ENCODE measurements at places on chromosomes 1 and 21.

GRCh38 chr1:107436552-107437241, 295.9 kb downstream of the NTNG1 start:
- no peak for DNase-seq

DNA sequence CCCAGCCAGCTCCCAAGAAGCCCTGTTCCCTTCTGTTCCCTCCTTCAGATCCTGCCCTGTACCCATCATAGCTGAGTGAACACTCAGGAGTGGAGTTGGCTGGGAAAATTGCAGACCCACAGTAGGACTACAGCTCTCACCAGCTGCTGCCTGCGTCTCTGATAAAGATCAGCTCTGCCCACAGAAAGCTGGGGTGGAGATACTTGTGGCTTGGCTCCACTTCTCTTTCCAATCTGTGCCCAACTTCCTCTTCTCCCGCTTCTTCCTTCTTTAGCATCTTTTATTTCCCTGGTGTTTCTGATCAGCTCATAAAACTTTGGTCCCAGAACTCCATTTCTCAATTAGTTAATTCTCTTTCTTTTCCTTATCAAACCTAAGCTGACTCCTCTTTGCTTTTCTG, 5.5 kb upstream of the CD1A start:
- DNase-seq, result no peak

GRCh38 chr1:241848686-241849344, 811 bp downstream of the EXO1 start:
- DNase-seq, result no peak

DNA sequence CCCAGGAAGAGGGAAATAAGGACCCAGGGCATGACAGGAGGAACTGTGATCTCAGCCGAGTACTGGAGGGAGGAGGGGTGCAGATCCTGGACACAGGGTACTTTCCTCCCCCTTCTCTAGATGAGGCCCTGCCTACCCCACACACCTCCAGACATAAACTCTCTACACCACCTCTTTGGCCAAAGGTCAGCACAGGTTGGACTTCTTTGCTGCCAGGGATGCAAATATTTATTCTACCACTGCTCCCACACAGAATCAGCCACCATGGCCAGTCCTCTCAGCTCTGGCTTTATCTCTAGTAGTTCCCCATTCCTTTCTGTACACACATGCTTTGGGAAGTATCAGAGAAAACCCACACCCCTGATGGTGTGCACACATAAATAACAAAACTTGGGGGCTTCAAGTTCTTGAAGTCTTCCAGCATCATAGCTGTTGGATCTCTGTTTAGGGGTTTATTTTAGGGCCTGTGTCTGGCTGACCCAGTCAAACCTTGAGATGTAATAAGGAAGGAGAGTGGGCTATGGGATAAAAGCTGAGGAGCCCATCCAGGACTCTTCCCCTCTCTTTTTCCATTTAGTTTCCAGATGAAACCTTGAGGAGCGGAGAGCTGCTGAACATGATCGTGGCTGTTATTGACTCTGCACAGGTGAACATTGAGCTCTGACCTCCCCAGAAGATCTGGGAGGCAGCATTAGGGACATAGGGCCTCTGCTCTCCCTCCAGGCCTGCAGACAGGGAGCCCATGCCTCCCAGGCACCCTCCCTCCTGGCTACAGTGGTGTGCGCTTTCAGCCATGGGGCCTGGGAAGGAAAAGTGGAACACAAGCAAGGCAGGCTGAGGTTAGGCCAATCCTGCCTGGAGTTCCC, 6.7 kb upstream of the SLC27A3 start:
- no peak for DNase-seq

DNA sequence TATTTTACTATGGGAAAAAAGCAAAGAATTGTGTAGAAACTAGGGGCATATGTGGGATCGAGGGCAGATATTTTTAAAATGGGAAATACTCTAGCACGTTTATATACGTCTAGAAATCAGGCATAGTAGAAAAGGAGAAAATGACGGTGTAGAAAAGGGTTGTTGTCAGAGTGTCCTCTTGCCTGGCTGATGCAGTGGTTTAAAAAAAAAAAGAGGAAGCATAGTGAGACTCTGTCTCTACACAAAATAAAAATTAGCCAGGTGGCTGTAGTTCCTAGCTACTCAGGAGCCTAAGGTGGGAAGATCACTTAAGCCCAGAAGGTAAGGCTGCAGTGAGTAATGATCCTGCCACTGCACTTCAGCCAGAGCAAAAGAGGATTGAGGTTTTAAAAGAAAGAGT, 64.7 kb upstream of the LRRC7 start:
- DNase-seq, result no peak

GRCh38 chr21:41671859-41672542, 94.9 kb downstream of the RIPK4 start:
- no peak for DNase-seq

GRCh38 chr1:222284466-222284865, 263.4 kb downstream of the HHIPL2 start:
- no peak for DNase-seq

GRCh38 chr1:33111965-33112364, 31.0 kb downstream of the AZIN2 start:
- no peak for DNase-seq

DNA sequence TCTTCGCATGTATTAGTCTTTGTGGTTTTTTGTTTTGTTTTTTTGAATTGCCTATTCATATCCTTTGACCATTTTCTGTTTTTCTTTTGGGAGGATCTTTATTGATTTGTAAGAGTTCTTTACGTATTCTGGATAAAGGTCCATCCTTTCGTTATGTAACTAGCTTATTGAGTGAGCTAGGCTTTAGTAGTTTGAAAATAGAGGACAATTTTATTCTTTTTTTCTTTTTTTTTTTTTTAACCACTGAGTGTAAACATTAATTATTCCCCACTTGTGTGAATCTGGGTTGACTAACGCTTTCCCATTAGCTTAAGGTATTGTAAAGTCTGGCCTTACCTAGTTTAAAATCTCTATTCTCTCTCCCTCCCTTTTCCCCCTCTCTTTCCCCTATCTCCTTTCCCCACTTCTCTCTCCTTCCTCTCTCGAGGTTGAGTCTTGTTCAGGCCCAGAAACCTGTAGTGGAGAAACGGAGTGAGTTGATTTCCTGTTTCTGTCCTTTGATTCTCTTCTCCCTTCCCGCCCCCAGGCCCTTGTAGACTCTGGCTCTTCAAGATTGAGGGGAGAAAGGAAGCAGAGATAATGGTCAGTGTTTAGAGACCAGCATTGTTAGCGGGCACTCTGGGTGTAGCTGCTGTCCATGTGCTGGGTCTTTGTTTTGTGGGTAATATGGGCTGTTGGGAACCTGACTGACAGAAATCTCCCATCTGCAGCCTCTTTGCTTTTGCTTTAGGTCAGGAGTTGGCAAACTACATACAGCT, 1.5 kb downstream of the MORC3 start:
- DNase-seq, result peak; percentile 73

DNA sequence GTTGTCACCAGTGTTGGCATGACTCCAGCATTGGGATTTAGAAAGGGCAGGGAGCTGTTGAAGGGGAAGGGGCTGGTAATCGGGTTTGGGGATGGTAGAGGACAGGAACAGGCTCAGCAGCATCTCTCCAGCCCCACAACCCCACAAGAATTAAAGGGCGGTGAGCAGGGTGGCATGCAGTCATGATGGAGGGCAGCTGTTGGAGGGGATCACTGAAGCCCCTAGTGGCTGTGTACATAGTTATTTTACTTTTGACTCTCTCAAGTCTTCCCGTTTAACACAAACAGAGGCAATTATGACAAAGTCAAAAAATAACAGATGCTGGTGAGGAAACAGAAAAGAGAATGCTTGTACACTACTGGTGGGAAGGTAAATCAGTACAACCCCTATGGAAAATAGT, 213.8 kb downstream of the URB2 start:
- no peak for DNase-seq

DNA sequence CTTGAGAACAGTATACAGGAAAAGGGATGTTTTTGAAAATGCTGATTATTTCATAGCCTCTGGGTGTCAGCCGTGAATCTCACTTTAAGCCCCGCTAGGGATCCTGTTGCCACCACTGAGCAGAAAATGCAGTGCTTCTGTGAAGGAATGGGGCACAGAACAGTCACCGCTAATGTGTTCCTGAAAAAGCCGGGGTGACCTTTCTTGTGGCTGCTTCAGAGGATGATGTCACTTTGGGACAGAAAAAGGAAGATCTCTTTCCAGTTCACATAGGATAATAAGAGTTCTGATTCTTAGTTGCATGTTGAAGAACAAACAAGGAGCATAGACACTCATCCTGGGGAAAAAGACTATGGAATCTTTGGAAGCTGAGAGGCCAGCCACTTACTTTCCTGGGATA, 349.6 kb downstream of the DISC1 start:
- DNase-seq, result no peak

DNA sequence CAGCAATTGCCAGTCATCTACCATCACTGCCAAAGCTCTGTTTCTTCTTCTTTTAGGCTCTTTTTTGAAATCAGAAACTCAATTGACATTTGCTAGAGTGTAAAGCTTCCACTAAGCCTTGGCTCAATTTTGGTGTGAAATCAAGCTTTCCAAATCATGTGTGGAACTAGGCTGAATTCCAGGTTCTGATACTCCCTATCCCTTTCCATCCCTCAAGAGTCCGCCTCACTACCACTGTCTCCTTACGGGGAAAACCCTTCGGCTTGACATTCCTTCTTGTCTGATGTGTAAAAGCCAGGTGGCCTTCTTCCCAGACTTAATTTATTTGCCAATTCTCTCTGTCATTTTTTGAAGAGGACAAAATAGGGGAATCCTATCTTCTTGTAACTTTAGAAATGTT, 47.2 kb upstream of the PRMT6 start:
- DNase-seq, result no peak

DNA sequence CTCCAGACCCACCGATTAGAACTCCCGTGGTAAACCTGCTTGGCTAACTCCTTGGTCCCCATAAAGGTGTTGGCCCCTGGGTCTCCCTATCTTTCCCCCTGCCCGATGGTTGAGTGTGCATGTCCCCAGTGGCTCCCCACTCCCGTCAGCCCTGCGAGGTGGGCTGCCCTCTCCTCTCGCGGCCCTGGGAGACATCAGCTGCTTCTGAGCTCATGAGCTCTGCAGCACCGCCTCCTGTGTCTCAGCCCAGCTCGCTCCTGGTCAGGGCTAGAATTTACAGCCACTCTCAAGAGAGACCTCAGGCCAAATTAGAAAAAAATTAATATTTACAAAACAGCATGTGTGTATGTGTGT, 15.9 kb upstream of the ZBTB21 start:
- no peak for DNase-seq

GRCh38 chr1:205088341-205088740, 4.1 kb upstream of the TMEM81 start:
- DNase-seq, result no peak

GRCh38 chr1:7425229-7425628, 345.9 kb upstream of the VAMP3 start:
- no peak for DNase-seq

- no peak for DNase-seq
Observed at GRCh38 chr1:15621975-15622374, 4.7 kb downstream of the DDI2 start.

GRCh38 chr1:91583326-91583755, 82.7 kb downstream of the CDC7 start:
- no peak for DNase-seq

GRCh38 chr21:42214081-42214750, 4.7 kb upstream of the ABCG1 start:
- no peak for DNase-seq

GRCh38 chr1:201554789-201555592, 16.1 kb downstream of the NAV1 start:
- DNase-seq, result no peak

All from foreskin melanocyte (primary cell).